ENCODE measurements at places on chromosomes 7 and 10.

DNA sequence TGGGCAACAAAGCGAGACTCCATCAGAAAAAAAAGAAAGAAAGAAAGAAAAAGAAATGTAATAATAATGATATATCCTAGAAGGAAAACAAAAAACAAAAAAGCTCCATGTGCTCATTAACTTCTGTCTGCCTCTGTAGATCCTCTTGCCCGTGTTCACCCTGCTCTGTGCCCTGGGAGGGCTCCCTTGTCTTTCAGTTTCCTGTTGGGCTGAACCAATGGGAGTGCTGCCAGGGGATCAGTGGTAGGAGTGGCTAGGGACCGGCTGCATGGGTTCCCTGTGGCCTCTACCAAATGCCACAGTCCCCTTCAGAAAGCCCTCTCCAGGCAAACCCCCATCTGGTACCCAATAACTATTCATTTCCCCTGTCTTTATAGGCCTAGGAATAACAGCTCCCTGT, 51.8 kb upstream of the PARD3 start:
- DNase-seq = no peak

DNA sequence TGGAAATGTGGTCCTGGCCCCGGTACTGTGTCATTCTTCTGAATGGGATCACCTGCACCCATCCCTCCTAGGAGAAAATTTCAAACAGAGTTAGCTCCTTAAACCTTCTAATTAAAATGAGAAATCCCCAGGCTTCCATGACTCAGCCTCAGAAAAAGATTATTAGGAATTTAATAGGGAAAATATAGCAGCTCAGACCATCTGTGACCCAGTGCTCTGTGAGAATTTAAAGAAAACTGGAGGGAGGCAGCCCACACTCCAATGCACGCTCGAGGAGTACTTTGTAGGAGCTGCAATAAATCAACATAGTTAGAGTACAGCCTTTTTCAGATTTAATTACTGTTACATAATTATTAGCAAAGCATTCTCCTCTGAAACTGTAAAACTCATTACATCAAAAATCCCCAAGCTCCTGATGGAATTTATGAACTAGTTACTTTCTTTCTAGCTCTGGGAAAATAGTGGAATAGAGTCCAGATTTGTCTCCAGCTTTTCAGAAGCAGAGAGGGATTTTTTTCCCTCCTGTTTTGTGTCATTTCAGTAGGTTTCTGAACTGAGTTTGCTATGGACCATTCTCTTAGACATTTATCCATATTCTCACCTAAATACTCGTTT, 30.1 kb downstream of the NEUROD6 start:
- no peak for DNase-seq

- no peak for DNase-seq
Observed at GRCh38 chr7:131011432-131011742, 277.4 kb upstream of the KLF14 start.

- DNase-seq = no peak
Observed at GRCh38 chr10:693506-693905, 4.0 kb upstream of the DIP2C start.

GRCh38 chr10:3494131-3494837, 290.7 kb downstream of the KLF6 start:
- DNase-seq = no peak

- DNase-seq = no peak
Observed at GRCh38 chr10:9010931-9011670, 956.6 kb downstream of the GATA3 start.

DNA sequence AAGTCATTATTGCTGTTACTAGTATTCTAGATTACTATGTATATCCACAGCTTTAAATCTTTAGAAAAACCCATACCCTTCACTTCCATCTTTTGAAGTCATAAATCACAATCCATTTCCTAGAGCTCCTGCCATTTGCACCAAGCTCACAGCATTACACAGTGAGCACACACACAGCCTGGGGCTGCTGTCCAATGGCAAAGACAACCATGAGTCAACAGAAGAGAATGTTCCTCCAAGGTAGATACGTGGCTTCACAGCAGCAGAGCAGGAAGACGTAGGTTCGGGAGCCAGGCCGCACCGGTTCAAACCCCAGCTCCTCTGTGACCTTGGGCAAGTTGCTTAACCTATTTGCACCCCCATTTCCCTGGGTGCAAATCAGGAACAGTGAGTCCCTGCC, 234.6 kb downstream of the DIP2C start:
- no peak for DNase-seq

GRCh38 chr7:117837841-117838240, 35.4 kb downstream of the CTTNBP2 start:
- no peak for DNase-seq

GRCh38 chr10:6406220-6407033, 173.6 kb downstream of the PRKCQ start:
- DNase-seq = no peak

- no peak for DNase-seq
Observed at GRCh38 chr7:158837790-158838637, 8.7 kb upstream of the ESYT2 start.

- no peak for DNase-seq
Observed at GRCh38 chr10:127161482-127161881, 34.9 kb downstream of the INSYN2A start.

- DNase-seq = no peak
Observed at GRCh38 chr7:130721486-130722277, 12.3 kb downstream of the KLF14 start.

DNA sequence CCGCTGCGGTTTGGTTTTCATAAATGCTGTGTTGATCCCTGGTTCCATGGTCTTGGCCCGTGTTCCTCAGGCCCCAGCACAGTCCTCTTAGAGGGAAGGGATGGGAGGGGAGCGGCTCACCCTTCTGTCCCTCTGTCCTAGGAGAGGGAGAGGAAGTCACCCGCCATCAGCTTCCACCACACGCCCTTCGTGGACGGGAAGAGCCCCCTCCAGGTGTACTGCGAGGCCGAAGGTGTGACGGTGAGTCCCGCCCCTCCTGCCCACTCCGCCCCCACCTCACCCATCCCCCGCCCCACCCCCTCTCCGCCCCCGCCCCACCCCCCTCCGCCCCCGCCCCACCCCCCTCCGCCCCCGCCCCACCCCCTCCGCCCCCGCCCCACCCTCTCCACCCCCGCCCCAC, 37.5 kb upstream of the DPYSL4 start:
- DNase-seq = no peak

DNA sequence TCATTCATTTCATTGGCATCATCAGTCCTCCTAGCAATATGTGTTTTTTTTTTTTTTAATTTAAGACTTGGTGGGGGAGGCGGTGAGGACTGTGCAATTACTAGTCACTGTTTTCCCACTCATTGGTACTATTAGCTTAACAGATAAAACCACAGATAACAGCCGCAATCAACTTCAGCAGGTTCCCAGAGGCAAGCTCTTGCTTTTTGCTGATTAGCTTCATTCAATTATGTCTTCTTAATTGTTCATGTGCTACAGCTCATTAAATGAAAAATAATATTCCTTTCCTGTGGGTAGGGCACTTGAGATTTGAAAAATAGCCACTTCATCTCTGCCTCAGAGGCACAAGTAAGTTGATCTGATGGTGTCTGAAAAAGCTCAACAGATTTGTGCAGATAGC, 215.5 kb downstream of the PCDH15 start:
- no peak for DNase-seq

DNA sequence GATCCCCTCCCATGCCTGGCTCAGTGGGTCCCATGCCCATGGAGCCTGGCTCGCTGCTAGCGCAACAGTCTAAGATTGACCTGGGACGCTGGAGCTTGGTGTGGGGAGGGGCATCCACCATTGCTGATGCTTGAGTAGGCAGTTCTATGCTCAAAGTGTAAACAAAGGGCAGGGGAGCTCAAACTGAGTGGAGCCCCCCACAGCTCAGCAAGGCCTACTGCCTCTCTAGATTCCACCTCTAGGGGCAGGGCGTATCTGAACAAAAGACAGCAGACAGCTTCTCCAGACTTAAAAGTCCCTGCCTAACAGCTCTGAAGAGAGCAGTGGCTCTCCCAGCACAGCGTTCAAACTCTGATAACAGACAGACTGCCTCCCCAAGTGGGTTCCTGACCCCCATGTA, 31.2 kb upstream of the FFAR4 start:
- no peak for DNase-seq

GRCh38 chr7:37097983-37098382, 350.7 kb downstream of the ELMO1 start:
- DNase-seq = no peak

GRCh38 chr7:85186521-85187241, at the start of gene SEMA3D:
SEMA3D (minus strand) TSS chr7:85187056; CDS start chr7:85121891, 65,165 bp downstream.
- no peak for DNase-seq

- DNase-seq = no peak
Observed at GRCh38 chr7:45435846-45436245, 138.3 kb upstream of the ADCY1 start.

GRCh38 chr10:49344840-49345239, 45.9 kb downstream of the C10orf71 start:
- no peak for DNase-seq

DNA sequence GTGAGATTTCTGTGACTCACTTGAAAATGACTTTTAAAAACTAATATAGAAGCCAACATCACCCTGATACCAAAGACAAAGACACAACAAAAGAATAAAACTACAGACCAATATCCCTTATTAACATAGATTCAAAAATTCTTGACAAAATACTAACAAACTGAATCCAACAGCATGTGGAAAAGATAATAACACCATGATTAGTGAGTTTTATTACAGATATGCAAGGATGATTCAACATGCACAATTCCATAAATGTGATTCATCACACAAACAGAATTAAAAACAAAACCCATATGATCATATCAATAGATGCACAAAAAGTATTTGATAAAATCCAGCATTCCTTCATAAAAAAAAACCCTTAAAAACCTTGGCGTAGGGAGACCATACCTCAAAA, 6.5 kb downstream of the MGAM start:
- DNase-seq = no peak

DNA sequence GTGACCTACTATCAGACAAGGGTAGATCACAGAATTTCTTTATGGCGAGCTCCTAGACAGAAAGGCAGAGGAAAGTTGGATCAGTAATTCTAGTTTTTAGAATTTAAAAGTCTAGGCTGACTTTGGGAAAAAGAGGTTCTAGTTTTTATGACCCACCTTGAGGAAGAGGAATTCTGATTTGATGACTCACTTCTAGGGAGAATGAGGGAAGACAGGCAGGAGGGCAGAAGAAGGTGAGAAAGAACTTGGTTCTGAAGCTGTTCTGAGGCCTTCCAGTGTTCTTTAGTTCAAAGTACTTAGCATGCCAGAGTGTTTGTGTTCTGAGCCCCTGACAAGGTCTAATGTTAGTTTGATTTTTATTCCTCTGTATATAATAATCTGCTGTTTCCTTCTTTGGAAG, 97.2 kb downstream of the PODXL start:
- DNase-seq = no peak

GRCh38 chr10:124708246-124708779, 35.9 kb downstream of the FAM53B start:
- DNase-seq = no peak

DNA sequence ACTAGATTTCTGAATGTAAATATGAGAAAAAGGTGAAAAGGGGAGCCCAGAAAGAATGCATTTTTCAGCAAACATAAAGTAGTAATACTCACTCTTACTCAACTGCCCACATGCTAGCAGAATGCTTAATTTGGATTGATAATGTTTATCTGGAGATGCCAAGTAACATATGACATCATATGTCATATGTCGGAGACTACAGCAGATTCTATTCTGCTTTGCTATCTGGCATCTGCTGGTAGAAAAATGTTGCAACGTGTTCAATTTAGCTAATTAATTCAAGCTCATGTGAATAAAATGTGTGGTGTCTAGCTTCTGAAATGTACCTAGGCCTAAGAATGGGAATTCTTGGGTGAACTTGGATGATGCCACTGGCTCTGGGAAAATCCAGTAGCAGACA, 4.5 kb downstream of the BBIP1 start:
- DNase-seq = no peak

DNA sequence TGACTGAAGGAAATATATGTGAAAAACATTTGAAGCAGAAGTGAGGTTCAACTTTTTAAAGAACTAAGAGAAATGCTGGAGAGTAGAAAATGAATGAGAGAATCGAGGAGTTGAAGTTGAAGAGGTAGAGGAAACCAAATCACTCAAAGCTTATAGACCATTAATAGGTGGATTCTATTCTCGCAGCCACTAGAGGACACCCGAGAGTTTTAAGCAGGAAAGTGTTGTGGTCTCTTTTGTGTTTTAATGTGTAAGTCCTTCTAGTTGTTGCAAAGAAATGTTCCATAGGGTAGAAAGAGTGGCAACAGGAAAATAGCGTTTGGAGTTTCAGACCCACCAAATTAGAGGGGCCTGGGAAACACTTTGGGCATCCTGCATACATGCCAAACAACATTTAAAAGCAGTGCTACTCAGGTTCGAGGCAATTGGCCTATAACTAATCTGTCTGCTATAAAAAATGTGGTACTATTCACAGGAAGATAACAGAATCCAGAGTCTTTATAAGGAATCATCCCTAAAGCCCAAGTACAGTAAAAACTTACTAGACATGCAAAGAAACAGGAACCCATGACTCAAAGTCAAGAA, 75.3 kb upstream of the TAS2R16 start:
- DNase-seq = no peak

DNA sequence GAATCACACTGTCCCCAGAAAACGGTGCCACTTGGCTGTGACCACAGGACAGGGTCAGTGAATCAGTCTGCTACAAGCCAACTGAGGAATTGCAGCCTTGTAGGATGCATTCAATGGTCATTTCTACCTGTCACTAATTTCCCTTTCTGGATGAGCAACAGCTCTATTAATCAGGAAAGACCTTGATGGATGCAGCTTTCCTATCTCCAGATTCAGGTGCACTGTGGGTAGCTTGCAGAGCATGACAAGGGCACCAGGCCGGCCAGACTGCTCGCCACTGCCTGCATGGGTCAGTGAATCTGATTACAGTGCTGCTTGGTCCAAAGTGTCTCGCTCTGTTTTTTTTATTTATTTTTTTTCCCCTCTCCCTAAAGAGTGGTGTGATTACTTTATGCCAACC, 506.8 kb upstream of the AUTS2 start:
- no peak for DNase-seq

- no peak for DNase-seq
Observed at GRCh38 chr10:17062009-17062408, 67.6 kb downstream of the CUBN start.

- no peak for DNase-seq
Observed at GRCh38 chr10:29692121-29692539, 57.4 kb upstream of the SVIL start.

DNA sequence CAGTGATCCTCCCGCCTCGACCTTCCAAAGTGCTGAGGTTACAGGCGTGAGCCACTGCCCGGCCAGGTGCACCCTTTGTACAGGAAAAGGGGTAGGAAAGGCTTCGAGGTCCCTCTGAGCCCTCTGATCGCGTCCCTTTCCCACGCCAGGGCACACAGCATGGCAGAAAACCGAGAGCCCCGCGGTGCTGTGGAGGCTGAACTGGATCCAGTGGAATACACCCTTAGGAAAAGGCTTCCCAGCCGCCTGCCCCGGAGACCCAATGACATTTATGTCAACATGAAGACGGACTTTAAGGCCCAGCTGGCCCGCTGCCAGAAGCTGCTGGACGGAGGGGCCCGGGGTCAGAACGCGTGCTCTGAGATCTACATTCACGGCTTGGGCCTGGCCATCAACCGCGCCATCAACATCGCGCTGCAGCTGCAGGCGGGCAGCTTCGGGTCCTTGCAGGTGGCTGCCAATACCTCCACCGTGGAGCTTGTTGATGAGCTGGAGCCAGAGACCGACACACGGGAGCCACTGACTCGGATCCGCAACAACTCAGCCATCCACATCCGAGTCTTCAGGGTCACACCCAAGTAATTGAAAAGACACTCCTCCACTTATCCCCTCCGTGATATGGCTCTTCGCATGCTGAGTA, 871 bp downstream of the POP7 start:
- no peak for DNase-seq

GRCh38 chr10:30002426-30003266, 56.7 kb downstream of the JCAD start:
- DNase-seq = no peak
